ENCODE measurements at places on chromosomes 1 and 21.

DNA sequence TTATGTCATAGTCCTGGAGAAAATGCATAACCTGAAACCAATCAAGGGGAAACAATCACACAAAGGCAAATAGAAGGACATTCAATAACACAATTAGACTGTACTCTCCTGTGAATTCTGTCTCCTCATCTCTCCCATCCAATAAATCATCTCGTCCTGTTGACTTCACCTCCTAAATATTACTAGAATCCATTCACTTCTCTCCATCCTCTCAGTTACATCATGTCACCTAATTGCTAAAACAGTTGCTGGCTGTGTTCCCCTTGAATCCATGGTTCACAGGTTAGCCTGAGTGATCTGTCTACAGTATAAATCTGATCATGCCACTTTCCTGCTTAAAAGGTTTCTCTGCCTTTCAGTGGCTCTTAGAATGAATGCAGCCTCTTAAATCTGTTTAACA lies 220.2 kb downstream of the TGFB2 start:
- DNase-seq, result no peak

- DNase-seq, result peak; percentile 39
Observed at GRCh38 chr1:8463144-8463927, 145.4 kb downstream of the SLC45A1 start.

- no peak for DNase-seq
Observed at GRCh38 chr1:15132965-15133364, 20.6 kb upstream of the TMEM51 start.

DNA sequence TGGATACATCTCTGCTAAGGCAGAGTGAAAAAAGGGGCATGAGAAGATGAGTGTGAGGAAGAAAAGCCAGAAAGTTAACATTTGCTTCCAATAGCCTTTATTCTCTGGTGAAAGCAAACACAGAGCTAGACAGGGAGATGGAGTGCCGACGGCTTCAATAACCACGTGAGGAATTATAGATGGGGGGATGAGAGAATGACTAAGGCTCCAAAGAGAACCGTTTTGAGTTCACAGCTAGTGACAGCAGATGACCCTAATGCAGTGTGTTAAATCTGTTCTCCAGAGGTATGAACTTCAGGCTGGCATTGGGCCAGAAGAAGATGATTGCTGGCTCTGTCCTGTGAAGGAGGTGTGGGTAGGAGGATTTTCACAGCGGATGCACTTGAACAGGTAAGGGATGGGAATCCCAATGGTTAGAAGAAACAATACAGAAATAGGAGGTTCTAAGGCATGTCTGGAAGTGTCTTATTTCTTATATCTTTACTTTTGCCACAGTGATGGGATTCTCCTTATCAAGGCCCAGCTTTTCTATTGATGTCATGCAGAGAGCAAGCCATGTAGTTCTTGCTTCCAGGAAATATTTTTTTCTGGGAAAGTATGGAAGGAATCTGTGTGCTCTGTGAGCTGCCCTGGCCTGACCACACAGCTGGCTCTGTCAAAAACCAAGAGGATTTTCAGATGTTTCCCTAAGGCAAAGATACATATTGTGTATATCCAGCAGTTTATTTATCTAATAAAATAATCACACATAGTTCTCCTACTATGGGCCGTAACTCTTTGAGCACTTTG lies 573.8 kb downstream of the LTN1 start:
- DNase-seq, result no peak

DNA sequence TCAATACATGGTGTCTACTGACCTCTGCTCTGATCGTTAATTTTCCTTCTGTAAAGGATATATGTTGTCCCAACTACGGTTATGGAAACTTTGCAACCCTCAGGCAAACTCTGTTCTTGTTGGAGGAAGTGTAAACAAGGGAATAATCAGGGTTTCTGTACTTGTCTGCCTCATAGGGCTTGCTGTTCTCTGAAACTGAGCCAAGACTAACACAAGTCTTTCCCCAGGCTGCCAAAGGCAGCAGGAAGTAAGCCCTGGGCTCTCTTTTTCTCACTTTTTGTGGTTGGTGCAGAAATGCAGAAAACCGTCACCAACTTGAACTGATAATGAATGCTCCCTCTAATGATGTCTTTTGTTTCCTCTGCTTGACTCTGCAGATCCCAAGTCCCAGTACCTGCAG lies 7.6 kb downstream of the CYP4X1 start:
- no peak for DNase-seq

DNA sequence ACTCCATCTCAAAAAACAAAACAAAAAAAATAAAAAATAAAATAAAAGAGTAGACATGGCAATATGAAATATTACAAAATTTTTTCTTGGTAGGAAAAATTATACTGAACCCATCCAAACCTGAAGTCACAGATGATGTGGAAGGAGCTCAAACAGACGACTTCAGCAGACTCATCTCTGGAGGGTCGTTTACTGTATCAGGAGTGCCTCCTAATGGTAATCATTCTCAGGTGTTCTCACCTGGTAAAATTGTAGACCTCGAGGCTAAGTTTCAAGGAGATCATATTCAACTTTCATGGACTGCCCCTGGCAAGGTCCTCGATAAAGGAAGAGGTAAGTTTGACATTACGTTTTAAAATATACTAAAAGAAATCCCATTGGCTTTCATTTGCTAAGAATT lies 54.3 kb upstream of the SH3GLB1 start:
- DNase-seq, result no peak

All from CD4-positive, alpha-beta T cell treated with Interleukin-6 at 100 ng/mL for 8 hours (primary cell).